Pericardium fibroblast (primary cell): ENCODE measurements at places on chromosomes 16 and 17. TPM values are rescaled to one million over a fixed set of nuclear protein-coding genes. Genes with fewer than 3 reads are reported as not detected.

Gene TMEM92
- total RNA-seq: 0.09 TPM in 1 of 2 replicates, not detected in the other

Gene SALL1
- 1.6 and 1.9 TPM in 2 replicates for total RNA-seq

Gene VASN
- total RNA-seq: 214 and 253 TPM in 2 replicates

Gene ASPHD1
- 11.7 and 20.4 TPM in 2 replicates for total RNA-seq

Gene TNS4
- total RNA-seq: 7.5 TPM in 1 of 2 replicates, not detected in the other

Gene ERN2
- total RNA-seq: 0.47 TPM in 1 of 2 replicates, not detected in the other

Gene ADORA2B
- 14.9 and 92.7 TPM in 2 replicates for total RNA-seq

Gene TEX19
- not detected in 2 replicates for total RNA-seq

Gene IGSF6
- total RNA-seq: not detected in 2 replicates

Gene COQ7
- 16.9 and 23.7 TPM in 2 replicates for total RNA-seq

Gene EME1
- total RNA-seq: 0.35 and 3.4 TPM in 2 replicates

Gene MYL4
- total RNA-seq: 7.5 TPM in 1 of 2 replicates, not detected in the other

Gene SLC52A1
- not detected in 2 replicates for total RNA-seq
